SHP77 treated with DMSO at 0.1 percent for 48 hours (cell line): ENCODE measurements at places on chromosomes 2 and 18.

GRCh38 chr2:207472343-207473048 is 57.3 kb upstream of the CREB1 start:
- DNase-seq, result no peak

DNA sequence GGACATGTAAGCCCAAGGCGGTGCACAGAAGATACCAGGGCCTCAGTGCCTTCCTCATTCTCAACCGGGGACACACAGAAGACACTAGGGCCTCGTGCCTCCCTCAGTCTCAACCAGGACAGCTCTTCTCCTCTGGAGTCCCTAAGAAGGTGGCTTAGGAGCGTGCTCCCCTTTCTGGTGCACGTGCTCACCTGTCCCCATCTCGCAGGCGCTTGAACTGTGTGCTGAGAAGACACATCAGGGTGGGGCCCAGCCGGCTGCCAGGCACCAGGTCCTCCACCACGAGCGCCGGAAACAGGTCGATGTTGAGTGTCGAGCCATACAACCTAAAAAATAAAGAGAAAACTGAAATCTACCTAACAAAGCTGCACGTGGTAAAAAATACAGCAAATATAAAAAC is 99.9 kb downstream of the PXDN start:
- no peak for DNase-seq

GRCh38 chr2:29227935-29228675 is 112.9 kb downstream of the CLIP4 start:
- DNase-seq, result no peak

DNA sequence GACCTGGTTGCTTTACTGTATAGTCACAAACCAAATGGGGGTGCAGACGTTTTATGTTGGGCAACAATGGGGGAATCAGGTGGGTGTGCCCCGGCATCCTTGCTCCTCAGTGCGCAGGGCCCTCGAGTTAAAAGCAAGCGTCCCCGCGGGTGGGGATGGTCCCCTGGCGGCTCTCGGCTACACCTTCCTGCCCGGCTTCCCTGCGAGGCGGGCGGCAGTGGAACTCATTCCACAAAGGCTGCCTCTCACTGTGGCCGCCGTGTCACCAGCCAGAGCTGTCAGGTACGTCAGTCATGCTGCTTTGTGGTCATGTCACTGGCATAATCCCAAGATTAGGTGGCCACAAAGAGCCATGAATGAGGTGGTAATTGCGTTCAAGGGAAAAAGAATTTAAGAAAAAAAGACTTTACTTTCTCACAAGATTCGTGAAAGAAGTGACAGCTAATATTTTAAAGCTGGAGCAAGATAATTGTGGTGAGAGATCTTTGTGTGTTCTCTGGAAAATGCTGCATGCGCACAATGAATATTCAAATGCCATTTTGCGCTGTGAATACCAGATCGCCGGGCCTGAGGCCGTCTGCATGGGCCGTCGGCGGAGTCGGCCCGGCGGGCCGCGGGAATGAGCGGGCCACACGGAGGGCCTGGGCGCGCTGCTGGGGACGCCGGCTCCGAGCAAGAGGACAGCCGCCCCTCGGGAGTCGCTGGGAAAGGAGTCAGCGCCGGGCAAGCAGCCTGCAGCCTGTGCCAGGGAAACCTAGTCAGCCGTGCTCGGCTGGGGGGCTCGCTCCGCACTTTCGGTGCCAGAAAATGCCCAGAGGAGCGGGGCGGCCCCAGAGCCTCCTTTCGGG is 82.3 kb upstream of the LDLRAD4 start:
- no peak for DNase-seq

GRCh38 chr2:155517362-155517761 is 815.2 kb downstream of the NR4A2 start:
- no peak for DNase-seq

GRCh38 chr18:53268455-53268854 is 928.5 kb downstream of the DCC start:
- DNase-seq, result no peak

GRCh38 chr2:168114619-168115018 is 132.8 kb downstream of the STK39 start:
- no peak for DNase-seq

- no peak for DNase-seq
These were observed 12.3 kb upstream of the PLEK start for GRCh38 chr2:68352651-68353391.

DNA sequence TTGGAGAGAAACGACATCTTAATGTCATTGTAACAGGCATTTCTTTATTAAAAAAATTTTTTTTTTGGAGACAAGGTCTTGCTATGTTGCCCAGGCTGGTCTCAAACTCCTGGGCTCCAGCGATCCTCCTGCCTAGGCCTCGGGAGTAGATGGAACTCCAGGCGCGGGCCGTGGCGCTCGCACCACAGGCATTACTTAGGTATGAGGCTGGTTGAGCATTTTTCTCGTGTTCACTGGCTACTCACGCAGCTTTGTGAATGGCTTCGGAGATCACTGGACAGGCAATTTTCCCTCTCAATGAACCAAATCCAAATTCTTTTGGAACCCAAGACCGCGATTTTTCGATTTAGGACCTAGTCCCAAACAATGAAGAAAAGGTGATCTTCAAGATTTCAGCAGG is 795 bp upstream of the TCF7L1 start:
- no peak for DNase-seq

- no peak for DNase-seq
These were observed 92.3 kb downstream of the TTC27 start for GRCh38 chr2:32719933-32720716.

- DNase-seq, result no peak
These were observed 215.3 kb upstream of the APCDD1 start for GRCh38 chr18:10239103-10239502.

GRCh38 chr2:168035458-168035857 is 211.9 kb downstream of the STK39 start:
- DNase-seq, result no peak

- DNase-seq, result no peak
These were observed 720.8 kb downstream of the DCDC2C start for GRCh38 chr2:4424153-4424552.

DNA sequence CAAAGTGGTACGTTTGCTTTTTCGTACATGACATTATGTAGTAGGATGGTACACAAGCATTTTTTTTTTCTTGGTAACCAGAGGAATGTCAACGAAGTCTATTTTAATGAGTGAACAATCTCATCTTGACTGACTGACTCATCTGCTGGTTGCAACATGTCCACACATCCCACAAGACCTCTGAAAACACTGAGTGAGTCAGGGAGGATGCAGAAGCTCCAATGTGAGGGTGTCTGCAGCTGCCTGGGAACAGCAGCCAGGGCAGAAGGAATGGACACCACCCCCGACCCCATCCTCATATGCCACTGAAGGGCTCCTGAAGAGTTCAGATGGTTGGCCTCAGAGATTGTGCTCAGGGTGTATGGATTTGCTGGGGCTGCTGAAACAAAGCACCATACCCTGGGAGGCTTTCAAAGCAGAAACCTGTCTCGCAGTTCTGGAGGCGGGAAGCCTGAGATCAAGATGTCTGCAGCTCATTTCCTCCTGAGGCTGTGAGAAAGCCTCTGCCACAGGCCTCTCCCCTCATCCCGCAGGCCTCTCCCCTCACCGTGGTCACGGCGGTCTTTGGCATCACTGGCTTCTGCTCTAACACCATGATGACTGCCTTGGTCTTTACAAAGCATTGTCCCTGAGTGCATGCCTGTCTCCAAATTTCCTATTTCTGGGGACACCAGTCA is 124.6 kb downstream of the LRATD1 start:
- DNase-seq, result no peak

DNA sequence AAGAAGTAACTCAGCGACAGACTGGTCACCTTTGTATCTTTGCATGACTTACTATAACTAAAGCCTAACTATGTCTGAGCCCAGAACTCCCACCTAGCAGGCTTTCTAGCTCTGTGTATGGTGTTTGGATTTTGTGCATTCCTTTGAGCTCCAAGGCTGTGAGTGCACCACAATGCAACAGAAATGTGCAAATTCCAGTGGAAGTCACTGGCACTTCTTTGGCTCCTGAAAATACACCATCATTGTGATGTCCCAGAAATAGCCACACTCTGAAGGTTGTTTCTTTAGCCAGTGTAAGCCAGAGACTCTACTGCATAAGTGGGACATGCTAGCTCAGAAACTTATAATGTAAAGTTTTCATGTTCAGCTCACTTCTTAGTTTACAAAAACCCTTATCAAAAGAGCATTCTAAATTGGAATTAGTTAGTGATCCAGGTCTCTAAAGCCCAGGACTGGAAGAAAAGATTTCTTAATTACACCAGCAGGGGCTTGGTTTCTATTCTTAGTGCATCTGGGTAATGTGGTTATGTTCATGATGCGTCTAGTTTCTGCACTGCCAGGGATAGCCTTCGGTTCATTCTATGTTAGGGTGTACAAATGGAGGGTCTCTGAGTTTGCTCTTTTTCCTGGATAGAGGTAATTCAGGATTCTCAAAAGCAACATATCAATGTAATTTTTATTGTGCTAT is 1239.5 kb upstream of the ZEB2 start:
- DNase-seq, result no peak

- no peak for DNase-seq
These were observed 139.6 kb upstream of the PELI1 start for GRCh38 chr2:64283641-64284361.

DNA sequence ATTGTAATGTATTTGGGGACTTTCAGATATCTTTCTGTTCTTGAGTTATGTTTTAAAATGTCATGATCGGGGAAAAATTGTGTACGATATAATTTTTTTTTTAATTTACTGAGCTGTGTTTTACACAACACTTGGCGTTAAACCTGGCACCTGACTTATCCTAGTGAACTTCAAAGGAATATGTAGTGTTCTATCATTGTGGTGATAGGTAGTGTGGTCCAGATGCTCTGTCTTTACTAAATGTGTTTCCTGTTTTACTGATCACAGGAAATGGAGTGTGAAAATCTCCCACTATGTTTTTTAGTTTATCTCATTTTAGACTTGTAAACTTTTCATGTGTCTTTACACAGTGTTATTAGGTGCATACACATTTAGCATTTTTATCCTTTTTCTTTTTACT is 98.0 kb downstream of the SLC5A7 start:
- no peak for DNase-seq

GRCh38 chr2:232400256-232401015 is 6.2 kb upstream of the ALPG start:
- no peak for DNase-seq
